T-helper 17 cell (primary cell): ENCODE measurements at places on chromosomes 4 and X. TPM values are rescaled to one million over a fixed set of nuclear protein-coding genes. Genes with fewer than 3 reads are reported as not detected.

- peaks cover 2% of the 10 kb centered on the region for H3K36me3 ChIP-seq
- H3K4me3 ChIP-seq, result peak overlapping the region; percentile 91
- DNase-seq, result no peak
- H3K27ac ChIP-seq, result peak overlapping the region; percentile 94
- peaks cover 9% of the 10 kb centered on the region for H3K4me1 ChIP-seq
- H3K27me3 ChIP-seq, result no peaks in the 10 kb centered on the region
These were observed 488 bp downstream of the NAP1L5 start for GRCh38 chr4:88697141-88697540.

DNA sequence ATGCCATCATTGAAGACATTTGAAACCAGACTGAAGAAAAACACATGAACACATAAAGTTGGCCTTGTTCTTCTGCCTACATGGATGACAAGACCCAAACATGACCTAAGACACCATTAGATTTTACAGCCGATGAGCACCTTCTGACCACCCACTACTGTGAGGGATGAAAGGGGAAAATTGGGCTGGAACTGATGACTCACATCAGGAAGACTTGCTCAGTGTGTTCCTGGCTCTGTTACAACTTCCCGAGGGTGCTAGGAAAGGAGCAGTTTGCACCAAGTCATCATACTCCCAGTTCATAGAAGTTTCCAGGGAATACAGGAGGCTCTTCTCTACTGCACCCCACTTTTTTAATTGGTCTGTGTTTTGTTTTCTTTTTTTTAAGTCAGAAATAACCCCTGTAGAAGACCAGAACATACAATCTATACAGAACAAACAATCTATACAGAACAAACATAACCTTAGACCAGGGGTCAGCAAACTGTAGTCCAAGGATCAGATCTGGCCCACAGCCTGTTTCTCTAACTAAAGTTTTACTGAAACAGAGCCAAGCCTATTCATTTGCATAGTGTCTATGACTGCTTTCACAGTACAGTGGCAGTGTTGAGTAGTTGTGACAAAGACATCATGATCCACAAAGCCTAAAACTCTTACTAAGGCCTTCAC is 25.3 kb downstream of the BTC start:
- H3K36me3 ChIP-seq, result no peaks in the 10 kb centered on the region
- no peaks in the 10 kb centered on the region for H3K4me1 ChIP-seq
- no peak overlapping the region for H3K27ac ChIP-seq
- H3K27me3 ChIP-seq, result no peaks in the 10 kb centered on the region
- H3K4me3 ChIP-seq, result no peak overlapping the region

- no peak for DNase-seq
- H3K27me3 ChIP-seq, result no peaks in the 10 kb centered on the region
- H3K27ac ChIP-seq, result no peak overlapping the region
- H3K36me3 ChIP-seq, result peaks cover 11% of the 10 kb centered on the region
- no peak overlapping the region for H3K4me3 ChIP-seq
These were observed 105.1 kb downstream of the PHF8 start for GRCh38 chrX:53939127-53939526.

DNA sequence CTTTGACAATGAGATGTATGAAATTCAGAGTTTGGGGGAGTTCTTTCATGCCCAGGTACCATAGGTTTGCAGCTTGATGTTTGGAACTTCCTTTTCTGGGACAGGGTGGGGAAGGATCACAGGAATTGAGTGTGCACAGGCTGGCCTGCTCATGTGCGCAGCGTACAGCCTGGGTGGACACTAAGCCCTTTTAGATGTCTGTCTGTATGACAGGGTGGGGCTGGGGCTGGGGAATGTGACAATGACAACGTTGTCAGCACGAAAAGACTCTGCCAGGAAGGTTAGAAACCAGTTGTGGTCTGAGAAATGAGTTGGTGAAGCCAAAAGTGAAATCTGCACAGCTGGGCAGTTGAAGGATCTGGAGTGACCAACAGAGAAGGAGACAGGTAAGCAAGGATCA is 47.4 kb downstream of the WWC2 start:
- no peak overlapping the region for H3K4me3 ChIP-seq
- no peak for DNase-seq
- peaks cover 5% of the 10 kb centered on the region for H3K27me3 ChIP-seq
- H3K36me3 ChIP-seq, result no peaks in the 10 kb centered on the region
- H3K27ac ChIP-seq, result peak overlapping the region; percentile 70

DNA sequence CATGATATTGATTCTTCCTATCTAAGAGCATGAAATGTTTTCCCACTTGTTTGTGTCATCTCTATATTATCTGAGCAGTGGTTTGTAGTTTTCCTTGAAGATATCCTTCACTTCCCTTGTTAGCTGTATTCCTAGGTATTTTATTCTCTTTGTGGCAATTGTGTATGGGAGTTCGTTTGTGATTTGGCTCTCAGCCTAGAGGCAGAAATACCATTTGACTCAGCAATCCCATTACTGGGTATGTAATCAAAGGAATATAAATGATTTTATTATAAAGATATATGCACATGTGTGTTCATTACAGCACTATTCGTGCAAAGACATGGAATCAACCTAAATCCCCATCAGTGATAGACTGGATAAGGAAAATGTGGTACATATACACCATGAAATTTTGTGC is 172.7 kb upstream of the IL15 start:
- no peak overlapping the region for H3K27ac ChIP-seq
- H3K27me3 ChIP-seq, result peaks cover 14% of the 10 kb centered on the region
- H3K36me3 ChIP-seq, result no peaks in the 10 kb centered on the region
- DNase-seq, result no peak
- no peaks in the 10 kb centered on the region for H3K4me1 ChIP-seq
- H3K4me3 ChIP-seq, result no peak overlapping the region

- no peak overlapping the region for H3K27ac ChIP-seq
- H3K4me1 ChIP-seq, result no peaks in the 10 kb centered on the region
- no peak overlapping the region for H3K4me3 ChIP-seq
- H3K36me3 ChIP-seq, result no peaks in the 10 kb centered on the region
- no peaks in the 10 kb centered on the region for H3K27me3 ChIP-seq
- no peak for DNase-seq
These were observed 156.8 kb downstream of the TEX13A start for GRCh38 chrX:105063743-105064142.

DNA sequence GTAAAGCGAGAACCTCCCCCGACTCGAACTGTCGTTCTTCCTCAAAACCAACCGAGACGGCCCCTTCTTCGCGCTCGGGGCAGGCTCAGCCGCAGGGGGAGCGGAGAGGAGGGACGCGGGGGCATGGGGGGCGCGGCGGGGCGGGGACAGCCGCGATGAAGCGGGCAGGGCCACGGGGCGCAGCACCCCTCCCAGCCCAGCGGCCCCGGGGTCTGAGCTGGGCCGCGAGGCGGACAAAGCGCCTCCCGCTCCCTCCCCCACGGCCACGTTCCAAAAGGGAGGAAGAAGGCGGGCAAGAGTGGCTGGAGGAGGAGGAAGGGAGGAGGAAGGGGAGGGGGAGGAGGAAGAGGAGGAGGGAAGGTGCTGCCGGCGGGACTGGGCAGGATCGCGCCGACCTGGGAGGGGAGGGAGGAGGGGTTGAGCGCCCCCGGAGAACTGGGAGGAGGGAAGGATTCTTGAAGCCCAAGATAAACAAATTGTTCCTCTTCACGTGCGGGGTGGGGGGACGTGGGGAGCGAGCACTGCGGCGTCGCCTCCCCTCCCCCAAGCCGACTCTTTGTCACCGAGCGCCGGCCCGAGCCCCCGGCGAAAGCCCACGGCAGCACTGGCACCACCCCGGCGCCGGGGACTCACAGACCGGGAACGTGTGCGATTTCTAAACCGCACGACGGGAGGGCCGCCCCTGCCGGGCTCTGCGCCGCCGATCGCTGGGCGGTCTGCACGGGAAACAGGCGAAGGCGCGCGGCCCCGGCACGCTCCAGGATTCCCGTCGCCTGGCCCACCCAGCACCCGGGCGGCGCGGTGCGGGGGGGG is 2.9 kb downstream of the MAML3 start:
- H3K36me3 ChIP-seq, result no peaks in the 10 kb centered on the region
- peak; percentile 37 for DNase-seq
- no peaks in the 10 kb centered on the region for H3K27me3 ChIP-seq
- H3K27ac ChIP-seq, result peak overlapping the region; percentile 86
- peak overlapping the region; percentile 93 for H3K4me3 ChIP-seq
- H3K4me1 ChIP-seq, result peaks cover 12% of the 10 kb centered on the region

GRCh38 chr4:3276986-3277385 is 15.8 kb upstream of the RGS12 start:
- H3K4me1 ChIP-seq, result peaks cover 5% of the 10 kb centered on the region
- peaks cover 14% of the 10 kb centered on the region for H3K27me3 ChIP-seq
- H3K27ac ChIP-seq, result no peak overlapping the region

GATA1 gene
- 7.6 TPM for total RNA-seq

VGLL1 gene
- total RNA-seq, result not detected

GC gene
- total RNA-seq, result not detected

HS3ST1 gene
- not detected for total RNA-seq
